ENCODE measurements at places on chromosomes 12 and 14.

GRCh38 chr14:20568393-20568792 lies 7.5 kb upstream of the RNASE9 start:
- DNase-seq: no peak

GRCh38 chr12:1246637-1247036 lies 255.6 kb downstream of the ERC1 start:
- DNase-seq: no peak

GRCh38 chr12:29088611-29089219 lies 60.4 kb upstream of the FAR2 start:
- DNase-seq: no peak

GRCh38 chr12:47838286-47838931 lies 18.7 kb upstream of the HDAC7 start:
- DNase-seq: no peak

DNA sequence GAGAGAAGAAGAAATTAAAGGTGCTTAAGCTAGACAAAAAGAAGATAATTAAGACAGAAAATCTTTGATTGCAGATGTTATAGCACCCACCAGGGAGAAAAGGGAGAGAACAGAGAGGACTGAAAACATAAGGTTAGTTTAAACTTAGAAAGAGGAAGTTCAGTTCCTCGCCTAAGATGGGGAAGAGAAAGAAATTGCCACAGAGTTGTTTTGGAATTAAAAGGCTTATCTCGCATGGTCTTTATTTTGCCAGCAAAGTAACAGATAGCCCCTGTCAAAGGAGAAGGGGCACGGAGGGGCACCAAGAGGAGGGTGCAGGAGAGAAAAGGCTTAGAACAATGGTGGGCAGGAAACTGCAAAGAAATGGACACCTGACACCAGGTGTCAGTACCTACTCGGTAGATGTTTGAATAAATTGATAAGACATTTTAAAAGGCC lies 17.8 kb upstream of the OXA1L start:
- DNase-seq: no peak

GRCh38 chr12:62915204-62915529 lies 19.8 kb downstream of the PPM1H start:
- DNase-seq: no peak

- DNase-seq: no peak
These were observed 355.6 kb downstream of the ADAMTS20 start for GRCh38 chr12:43196268-43196907.

DNA sequence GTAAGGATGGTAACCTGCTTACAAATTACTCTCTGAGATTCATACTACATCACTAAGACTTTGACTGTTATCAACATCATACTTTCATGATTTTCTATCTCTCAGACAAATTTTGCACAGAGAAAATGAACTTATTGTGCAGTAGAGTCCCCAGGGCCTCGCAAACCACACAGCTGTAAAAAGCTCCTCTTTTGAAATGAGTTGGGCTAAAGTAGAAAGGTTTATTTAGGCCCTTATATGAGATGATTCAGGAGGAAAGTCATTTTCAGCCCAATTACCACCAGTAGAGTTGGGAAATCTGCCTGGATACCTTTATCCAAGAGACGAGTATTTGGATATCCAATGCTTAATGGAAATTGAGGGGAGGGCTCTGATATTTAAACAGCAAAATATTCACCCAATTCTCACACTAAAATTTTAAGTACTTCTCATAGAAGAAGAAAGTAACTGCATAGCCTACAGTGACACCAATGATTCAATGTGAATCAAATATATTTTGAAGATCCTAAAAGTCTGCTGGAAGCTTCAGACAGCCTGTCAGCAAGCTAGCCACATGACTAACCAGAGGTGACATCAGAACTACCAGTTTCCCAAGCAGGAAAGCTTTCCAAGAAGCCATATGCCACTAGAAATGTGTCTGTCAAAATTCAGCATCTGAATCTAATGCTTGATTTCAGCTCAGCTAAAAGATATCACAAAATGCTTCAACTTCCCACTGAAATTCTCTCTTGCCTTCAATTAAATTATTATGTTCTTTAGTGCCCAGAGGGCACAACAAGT lies 190.1 kb upstream of the SYT1 start:
- no peak for DNase-seq

GRCh38 chr12:30570211-30570890 lies 125.3 kb downstream of the IPO8 start:
- no peak for DNase-seq

GRCh38 chr12:39588348-39588747 lies 31.3 kb downstream of the ABCD2 start:
- no peak for DNase-seq

DNA sequence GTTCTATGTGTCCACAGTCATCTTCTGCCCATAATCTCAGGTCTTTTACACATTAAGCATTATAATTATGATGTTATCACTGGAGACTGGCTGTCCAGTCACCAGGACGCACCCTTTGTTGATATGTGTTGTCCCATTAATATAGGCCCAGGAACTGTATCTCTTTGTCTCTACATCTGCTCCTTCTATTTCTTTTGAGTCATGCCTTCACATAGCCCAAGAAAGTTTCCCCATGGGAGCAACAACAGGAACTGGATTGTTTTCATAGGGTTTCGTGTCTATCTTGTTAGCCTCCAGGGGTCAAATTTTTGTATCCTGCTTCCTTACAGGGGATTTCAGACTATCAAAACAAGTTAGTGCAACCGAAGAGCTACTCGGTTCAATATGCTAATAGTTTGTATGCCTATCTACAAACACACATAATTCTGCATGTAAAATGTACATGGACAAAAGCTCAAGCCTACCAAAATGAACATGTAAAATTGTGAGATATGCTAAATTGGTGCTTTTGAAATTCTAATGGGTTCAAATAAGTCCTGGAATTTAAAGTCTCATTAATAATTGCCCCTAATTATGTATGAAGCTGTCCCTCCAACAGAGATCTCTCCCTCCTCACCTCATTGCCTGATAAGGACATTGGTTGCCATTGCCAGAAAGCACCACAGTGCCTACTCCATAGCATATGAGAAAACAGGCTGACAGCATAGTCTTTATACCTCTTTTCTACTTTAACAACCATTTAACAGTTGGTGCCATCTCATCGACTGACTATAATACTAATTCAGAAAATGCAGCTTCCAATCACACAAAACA lies 99.8 kb upstream of the DIO2 start:
- no peak for DNase-seq

- no peak for DNase-seq
These were observed 38.5 kb downstream of the C2CD5 start for GRCh38 chr12:22505826-22506225.

GRCh38 chr12:71749666-71750065 lies 5.0 kb upstream of the RAB21 start:
- no peak for DNase-seq

- DNase-seq: no peak
These were observed 100.7 kb upstream of the ATF7IP start for GRCh38 chr12:14264778-14265177.

GRCh38 chr12:130911933-130912332 lies 40.1 kb downstream of the RAN start:
- no peak for DNase-seq

DNA sequence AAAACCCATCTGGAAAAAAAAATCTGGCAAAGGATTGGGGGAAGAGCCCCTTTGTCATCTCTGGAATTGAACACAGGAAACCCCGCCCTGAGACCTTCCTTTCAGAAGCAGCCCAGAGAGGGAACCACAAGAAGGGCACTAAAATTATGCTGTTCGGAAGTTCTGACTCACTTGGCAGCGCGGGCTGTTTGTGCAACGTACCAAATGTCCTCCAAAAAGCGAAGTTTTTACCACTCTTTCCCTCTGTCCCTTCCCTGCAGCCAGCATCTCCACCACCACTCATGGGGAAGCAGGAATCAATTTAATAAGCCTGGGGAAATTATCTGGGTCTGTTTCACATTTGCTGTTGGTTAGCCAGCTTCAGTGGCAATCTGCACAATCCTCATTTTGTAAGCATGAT lies 3.2 kb upstream of the SYNE3 start:
- DNase-seq: peak; percentile 43

GRCh38 chr12:130104571-130105106 lies 57.6 kb upstream of the FZD10 start:
- no peak for DNase-seq

GRCh38 chr12:55607821-55608594 lies 28.7 kb upstream of the OR10P1 start:
- DNase-seq: no peak

DNA sequence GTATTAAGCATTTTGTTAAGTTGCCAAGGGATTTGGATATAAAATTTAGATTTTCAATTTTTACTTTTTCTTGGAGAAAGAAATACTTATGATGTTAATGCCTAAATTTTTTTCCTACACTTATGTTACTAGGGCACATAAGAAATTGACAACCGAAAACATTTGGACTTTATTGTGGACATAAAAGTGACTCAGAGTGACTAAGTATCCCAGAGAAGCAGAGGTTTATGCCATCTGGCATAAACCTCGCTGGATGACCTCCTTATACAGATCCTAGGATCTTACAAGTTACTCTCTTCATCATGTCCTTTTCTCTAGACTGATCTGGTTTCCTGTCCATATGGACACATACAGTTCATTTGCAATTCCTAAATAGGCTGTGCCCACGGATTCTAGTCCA lies 89.8 kb downstream of the RERG start:
- no peak for DNase-seq

GRCh38 chr12:13536219-13536910 lies 339.8 kb downstream of the EMP1 start:
- DNase-seq: no peak

DNA sequence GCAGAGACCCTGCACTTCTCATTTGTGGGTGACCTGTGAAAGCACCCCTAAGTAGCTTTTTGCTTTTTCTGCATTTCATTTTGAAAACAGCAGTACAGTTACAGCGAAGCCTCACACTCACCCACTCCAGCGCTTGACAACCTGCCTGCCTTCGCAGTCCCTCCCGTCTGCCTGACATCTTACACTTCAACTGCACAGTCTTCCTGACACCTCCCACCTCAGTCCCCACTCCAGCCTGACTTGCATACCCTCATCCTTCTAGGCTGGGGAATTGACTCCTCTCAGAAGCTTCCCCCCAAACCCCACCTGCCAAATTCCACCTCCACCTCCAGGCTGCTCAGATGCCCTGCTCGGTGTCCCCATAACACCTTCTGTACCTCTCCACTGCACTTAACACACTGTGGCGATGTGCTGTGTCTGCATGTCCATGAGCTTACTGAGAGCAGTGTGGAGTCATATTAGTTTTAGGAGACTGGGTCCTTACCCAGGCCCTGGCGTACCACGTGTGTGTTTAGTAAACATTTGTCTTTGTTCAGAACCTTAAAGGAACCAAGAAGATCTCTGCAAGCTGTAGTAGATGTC lies 159.4 kb downstream of the PRKCH start:
- no peak for DNase-seq

- DNase-seq: no peak
These were observed 136.7 kb upstream of the FBXO33 start for GRCh38 chr14:39568809-39569538.

DNA sequence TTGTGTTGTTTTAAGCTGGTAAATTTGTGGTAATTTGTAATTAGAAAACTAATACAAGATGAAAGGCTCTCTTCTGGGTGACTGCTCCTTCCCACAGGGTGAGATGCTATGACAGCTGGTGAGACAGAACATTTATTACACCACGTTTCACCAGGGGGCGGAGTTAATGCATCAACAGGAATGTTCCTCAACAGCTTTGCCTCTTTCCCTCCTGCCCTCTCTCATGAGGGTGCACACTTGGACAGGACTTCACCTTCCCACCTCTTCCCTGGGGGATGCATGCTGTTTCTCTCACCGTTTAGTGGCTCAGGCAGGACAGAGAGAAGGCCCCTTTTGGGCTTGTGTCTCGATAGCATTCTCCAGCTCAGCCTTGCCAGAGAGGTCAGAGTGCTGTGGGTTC lies 13.4 kb upstream of the PPP1R1A start:
- no peak for DNase-seq

DNA sequence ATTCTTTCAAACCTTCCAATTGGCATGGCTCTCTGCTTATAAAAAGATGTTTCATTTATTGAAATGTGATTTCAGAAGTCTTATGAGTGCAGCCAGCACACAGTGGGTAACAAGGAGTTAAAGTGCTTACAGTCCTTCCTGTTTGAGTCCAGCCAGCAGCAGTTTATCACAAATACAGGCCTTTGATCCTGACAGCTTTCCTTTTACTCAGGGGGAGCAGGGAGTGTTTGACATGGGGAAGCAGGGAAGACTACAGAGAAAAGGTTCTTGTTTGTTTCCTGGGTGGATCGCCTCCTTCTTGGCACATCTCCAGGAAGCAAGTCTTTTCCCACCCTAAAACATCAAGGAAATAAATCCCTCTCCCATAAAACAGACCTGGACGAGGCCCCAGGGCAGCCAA lies 216.1 kb downstream of the MSRB3 start:
- no peak for DNase-seq

DNA sequence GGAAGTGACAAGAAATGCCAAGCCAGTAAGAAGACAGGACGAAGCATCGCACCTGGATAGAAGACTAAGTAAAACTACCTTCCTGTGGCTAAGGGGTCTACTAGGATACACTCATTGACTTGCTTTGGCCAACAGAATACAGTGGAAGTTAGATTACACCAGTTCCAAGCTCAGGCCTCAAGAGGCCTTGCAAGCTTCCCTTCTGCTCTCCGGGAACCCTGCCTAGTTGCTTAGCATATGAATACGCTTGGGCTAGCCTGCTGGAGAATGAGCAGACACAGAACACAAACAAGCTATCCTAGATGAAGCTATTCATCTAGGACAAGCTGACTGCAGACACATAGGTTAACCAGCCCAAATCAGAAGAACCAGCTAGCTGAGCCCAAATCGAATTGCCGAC lies 97.0 kb downstream of the DPF3 start:
- DNase-seq: no peak

DNA sequence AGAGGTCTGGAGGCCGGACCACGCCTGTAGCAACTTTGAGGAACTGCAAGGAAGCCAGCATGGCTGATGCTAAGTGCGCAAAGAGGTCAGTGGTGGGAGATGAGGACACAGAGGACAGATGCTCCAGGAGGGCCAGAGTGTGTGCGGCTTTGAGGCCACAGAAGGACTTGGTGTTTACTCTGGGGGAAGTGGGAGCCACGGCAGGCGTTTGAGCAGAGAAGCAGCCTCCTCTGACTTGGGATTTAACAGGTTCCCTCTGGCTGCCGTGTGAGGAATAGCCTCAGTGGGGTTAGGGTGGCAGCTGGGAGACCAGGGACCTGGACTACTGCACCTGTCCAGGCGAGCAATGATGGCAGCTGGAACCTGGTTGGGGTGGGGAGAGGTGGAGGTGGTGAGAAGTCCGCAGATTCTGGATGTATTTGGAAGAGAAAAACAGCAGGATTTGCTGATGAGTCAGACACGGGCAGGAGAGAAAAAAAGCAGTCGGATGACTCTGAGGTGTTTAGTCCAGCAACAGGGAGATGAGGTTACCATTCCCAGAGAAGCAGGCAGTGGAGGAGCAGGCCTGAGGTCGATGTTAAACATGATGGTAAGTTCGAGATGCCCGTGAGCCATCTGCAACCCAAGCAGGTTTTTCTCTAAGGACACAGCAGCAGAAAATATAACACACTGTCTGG lies 143.5 kb downstream of the SCARB1 start:
- DNase-seq: no peak

- no peak for DNase-seq
These were observed 20.4 kb downstream of the TMTC1 start for GRCh38 chr12:29763301-29763683.

- peak; percentile 91 for DNase-seq
These were observed at the start of gene MDM2 for GRCh38 chr12:68807576-68808387. Gene MDM2, plus strand, starts transcription at chr12:68808177. Its CDS starts 301 bp downstream, at chr12:68808478.

- no peak for DNase-seq
These were observed 7.8 kb upstream of the DTD2 start for GRCh38 chr14:31465111-31465510.
